ENCODE measurements at places on chromosomes 1 and 21.

- H3K27ac ChIP-seq = no peak overlapping the region
- DNase-seq = peak; percentile 38
- H3K36me3 ChIP-seq = no peaks in the 10 kb centered on the region
- H3K4me1 ChIP-seq = no peaks in the 10 kb centered on the region
- no peaks in the 10 kb centered on the region for H3K27me3 ChIP-seq
Observed at GRCh38 chr1:182080955-182081582, 19.6 kb upstream of the ZNF648 start.

DNA sequence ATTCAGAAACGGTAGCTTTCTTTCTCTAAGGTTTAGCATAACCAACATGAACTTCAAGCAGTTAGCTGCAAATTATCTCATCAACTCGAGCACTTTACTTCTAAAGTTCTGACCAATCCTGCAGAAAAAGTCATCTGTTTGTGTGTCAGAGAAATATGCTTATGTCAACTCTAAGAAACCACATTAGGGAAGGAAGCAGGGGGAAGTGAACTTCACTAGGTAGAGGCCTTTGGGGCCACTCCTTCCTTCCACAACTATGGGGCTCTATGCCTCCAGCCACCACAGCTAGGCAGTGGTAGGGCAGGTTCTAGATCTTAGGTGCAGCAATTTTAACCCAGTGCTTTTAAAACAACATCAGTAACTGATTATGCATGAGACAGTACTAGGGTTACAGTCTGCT lies 375.9 kb downstream of the DSCAM start:
- no peak overlapping the region for H3K27ac ChIP-seq
- H3K27me3 ChIP-seq = no peaks in the 10 kb centered on the region
- no peak overlapping the region for H3K4me3 ChIP-seq
- no peaks in the 10 kb centered on the region for H3K36me3 ChIP-seq
- H3K4me1 ChIP-seq = no peaks in the 10 kb centered on the region

DNA sequence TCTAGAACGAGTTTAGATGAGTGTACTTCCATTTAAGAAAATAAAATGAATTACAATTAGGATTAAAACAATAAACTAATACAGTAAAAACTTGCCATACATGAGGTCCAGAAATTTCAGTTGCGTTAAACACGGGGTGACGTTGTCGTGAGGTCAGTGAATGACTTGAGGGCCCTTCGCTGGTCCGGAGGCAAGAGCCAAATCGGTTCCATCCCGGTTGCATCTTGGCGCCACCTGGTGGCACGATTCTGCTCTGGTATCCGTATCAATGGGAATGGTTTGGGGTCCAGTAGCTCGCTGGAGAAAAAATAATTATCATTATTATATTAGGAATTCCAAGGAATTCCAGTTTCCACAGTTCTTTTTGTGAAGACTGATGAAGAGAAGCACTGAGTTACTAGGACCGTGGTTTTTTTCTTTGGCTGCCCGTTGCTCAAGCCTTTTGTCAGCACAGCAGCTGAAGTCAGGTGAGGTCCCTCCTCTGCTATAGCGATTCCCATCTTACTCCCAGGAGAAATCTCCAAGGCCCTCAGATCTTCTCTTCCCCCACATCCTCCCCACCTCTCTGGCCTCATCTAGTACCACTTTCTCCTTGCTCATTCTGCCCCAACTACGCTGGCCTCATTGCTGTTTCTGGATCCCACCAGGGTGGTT lies 161.4 kb downstream of the SLC35F3 start:
- H3K27ac ChIP-seq = no peak overlapping the region
- H3K4me1 ChIP-seq = no peaks in the 10 kb centered on the region

GRCh38 chr1:17200756-17201155 lies 4.2 kb upstream of the PADI1 start:
- no peaks in the 10 kb centered on the region for H3K27me3 ChIP-seq
- peaks cover 14% of the 10 kb centered on the region for H3K4me1 ChIP-seq
- DNase-seq = no peak
- no peak overlapping the region for H3K27ac ChIP-seq

DNA sequence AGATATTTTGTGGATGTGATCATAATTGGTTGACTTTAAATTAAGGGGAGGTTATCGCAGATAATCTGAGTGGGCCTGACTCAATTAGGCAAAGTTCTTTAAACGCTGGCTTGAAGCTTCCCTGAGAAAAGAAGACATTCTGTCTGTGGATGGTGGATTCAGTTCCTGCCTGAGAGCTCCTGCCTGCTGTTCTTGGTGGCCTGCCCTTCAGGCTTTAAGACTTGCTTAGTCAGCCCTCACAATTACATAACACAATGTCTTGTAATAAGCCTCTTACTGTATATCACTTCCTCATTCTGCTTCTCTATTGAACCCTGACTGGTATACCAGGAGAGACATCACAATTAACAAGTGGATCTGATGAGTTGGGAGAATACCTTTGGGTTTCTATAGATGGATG lies 50.2 kb downstream of the KCNJ6 start:
- no peaks in the 10 kb centered on the region for H3K36me3 ChIP-seq
- H3K27me3 ChIP-seq = no peaks in the 10 kb centered on the region
- DNase-seq = no peak
- H3K4me1 ChIP-seq = no peaks in the 10 kb centered on the region
- H3K27ac ChIP-seq = no peak overlapping the region
- H3K4me3 ChIP-seq = no peak overlapping the region

DNA sequence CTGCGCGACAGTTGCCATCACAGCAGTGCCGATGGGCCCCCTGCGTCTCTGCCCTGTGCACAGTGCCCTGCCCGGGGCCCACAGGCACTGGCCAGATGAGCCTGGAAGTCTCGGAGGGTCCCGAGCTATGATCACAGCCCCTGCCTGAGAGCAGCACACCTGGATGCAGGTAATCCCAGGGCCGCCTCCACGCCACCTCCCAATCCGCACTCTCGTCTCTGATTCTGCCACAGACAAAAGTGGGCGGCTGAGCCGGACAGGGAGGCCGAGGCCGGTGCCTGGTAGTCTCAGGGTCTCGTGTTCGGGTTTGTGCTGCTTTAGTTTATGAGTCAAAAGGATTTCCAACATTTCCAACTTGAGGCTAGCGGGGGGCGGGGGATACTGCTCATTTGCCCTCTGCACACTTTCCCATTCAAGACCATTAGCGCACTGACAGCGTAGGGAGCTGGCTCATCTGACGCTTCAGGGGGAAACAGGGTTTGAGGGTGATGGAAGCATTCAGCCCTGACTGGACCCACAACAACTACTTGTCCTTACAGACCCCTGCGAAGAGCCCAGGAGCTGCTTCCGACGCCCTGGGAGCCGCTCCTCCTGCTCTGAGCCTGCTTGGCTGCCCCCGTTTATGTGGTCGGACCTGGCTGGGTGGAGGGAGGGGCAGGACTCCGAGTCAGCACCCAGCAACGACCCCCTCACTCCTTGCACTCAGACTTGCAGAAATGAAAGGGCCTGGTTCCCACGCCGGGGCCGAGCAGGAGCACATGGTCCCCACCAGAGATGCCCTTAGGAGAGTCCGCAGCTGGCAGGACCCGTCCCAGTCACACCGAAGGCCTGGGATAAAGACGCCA lies 1.8 kb upstream of the TTC34 start:
- DNase-seq = no peak
- H3K36me3 ChIP-seq = no peaks in the 10 kb centered on the region
- no peak overlapping the region for H3K27ac ChIP-seq
- H3K4me1 ChIP-seq = peaks cover 4% of the 10 kb centered on the region
- H3K4me3 ChIP-seq = no peak overlapping the region
- no peaks in the 10 kb centered on the region for H3K27me3 ChIP-seq

Data from neuronal stem cell (in vitro differentiated cells).